ENCODE measurements at places on chromosomes 2 and 18. TPM values are rescaled to one million over a fixed set of nuclear protein-coding genes. Genes with fewer than 3 reads are reported as not detected.
A peak's percentile ranks its signal among the peaks of the same experiment; 100 is the strongest.

Gene EEF1B2
- total RNA-seq: 365 TPM

Gene APLF
- 5.1 TPM for total RNA-seq

Gene ADD2
- under 0.01 TPM for total RNA-seq

Gene TMEM178A
- total RNA-seq: 0.32 TPM

DNA sequence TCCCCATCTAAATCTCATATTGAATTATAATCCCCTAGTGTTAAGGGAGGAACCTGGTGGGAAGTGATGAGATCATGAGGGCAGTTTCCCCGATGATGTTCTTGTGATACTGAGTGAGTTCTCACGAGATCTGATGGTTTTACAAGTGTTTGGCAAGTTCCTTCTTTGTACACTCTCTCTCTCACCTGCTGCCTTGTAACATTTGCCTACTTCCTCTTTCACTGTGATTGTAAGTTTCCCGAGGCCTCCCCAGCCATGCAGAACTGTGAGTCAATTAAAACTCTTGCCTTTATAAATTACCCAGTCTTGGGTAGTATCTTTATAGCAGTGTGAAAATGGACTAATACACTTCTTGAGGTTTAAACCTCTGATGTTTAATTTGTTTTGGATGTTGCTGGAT, 177.5 kb downstream of the CD8B2 start:
- H3K36me3 ChIP-seq: no peaks in the 10 kb centered on the region
- no peak overlapping the region for H3K4me3 ChIP-seq
- DNase-seq: no peak
- no peak overlapping the region for H3K27ac ChIP-seq

DNA sequence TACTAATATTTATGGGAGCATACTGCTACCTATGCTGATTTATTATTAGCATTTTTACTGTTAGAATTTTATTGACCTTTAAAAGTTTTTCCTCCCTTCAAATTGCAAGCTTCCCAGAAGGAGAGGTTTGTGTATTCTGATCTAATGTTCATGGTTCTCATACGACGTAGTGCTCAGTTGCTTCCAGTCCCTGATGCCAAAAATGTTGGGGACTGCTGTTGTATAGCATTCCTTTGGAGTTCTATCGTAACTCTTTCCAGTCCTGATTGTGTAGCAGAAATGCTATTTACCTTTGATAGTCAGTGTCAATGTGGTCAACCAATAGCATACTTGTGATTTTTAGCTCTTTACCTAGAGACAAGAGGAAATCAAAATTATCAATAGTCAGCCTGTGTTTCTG, 69.5 kb upstream of the ZSWIM2 start:
- H3K27ac ChIP-seq: no peak overlapping the region
- no peaks in the 10 kb centered on the region for H3K27me3 ChIP-seq
- H3K4me3 ChIP-seq: no peak overlapping the region
- H3K36me3 ChIP-seq: no peaks in the 10 kb centered on the region

DNA sequence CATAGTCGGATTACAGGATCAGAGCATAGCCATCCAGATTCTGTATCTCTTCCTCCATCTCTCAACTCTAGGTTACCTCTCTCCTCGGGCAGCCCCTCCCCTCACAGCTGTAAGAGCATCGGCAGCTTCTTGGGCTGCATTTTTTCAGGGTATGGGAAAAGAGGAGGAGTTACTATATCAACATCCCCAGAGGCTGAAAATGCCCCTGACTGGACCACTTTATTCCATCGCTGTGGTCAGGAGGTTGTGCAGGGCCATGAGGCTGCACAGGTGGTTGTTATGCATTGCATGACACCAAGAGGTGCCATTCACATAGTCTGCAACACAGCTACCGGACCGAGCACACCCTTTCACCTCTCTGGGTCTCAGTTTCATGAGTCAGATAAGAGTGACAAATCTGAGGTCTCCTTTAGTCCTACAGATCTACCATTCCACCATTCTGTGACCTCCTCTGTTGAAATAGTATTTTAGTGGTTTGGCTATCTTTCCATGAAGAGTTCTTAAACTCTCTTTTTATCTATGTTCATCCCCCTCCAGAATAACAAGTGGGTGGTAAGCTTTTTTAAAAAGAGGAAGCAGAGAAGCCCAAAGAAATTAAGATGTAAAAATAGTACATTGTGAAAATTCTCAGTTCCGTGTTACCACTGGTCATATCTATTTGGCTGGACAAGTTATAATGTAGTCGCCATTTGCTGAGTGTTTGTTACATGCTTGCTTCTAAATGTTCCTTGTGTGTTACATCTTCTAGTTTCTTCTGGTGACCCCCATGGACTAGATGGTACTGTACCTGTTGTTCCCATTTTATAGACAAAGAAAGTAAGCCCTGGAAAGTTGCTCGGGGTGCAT, 56.6 kb upstream of the SLC1A4 start:
- no peak for DNase-seq
- H3K27ac ChIP-seq: no peak overlapping the region

DNA sequence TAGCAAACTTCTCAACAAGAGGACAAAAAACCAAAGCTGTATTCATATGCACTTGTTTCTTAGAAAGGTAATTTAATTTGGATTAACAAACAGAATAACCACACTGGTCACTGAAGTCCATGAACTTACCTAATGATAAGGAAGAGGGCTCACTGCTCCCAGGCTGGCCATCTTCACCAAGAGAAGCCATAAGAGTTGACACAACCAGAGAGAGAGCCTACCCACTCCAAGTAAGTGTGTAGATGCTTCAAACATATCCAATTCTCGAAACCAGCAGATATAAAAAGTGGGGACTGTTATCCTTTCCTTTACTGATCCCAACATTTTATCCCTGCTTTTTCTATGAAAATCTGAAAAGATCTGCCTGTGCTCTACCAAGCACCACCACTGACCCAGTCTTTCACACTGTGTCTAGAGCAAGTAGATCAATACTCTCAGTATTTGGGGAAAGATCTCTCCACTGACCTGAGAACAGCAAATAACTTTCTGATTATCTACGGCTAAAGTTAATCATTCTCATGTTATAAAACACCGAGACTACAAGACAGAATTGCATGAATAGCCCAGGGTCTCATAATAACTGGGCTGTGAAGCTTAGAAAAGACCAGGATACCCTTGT, 111.5 kb upstream of the RNU4ATAC start:
- H3K27ac ChIP-seq: no peak overlapping the region
- no peaks in the 10 kb centered on the region for H3K4me1 ChIP-seq
- H3K4me3 ChIP-seq: no peak overlapping the region
- no peaks in the 10 kb centered on the region for H3K27me3 ChIP-seq

- 0 out of 2 replicates have a peak, but pooled peaks cover under 1% of the 10 kb centered on the region for H3K4me1 ChIP-seq
- no peak overlapping the region for H3K4me3 ChIP-seq
- no peak overlapping the region for H3K27ac ChIP-seq
- no peak for DNase-seq
- H3K36me3 ChIP-seq: no peaks in the 10 kb centered on the region
- H3K27me3 ChIP-seq: no peaks in the 10 kb centered on the region
Observed at GRCh38 chr2:191188550-191189093, 37.8 kb upstream of the STAT4 start.

DNA sequence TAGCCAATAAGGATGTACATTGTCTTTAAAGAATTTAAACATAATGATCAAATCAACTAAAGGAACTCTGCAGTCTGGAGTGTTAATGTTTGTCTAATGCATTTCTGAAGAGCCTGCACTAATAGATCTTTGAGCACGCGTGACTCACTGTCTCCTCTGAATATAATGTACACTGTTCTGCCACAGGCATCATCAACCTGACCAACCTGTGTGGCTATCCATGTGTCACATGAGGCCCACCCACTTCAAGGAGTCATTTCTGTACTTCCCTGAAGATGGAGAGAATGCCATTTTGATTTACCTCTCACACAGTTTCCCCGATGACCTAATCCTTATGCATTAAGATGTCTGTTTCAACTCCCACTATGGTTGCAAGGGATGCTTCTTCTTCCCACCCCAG, 434.0 kb upstream of the SPHKAP start:
- DNase-seq: no peak
- no peak overlapping the region for H3K27ac ChIP-seq
- H3K36me3 ChIP-seq: no peaks in the 10 kb centered on the region
- no peaks in the 10 kb centered on the region for H3K27me3 ChIP-seq
- H3K4me1 ChIP-seq: peaks cover 15% of the 10 kb centered on the region
- no peak overlapping the region for H3K4me3 ChIP-seq

DNA sequence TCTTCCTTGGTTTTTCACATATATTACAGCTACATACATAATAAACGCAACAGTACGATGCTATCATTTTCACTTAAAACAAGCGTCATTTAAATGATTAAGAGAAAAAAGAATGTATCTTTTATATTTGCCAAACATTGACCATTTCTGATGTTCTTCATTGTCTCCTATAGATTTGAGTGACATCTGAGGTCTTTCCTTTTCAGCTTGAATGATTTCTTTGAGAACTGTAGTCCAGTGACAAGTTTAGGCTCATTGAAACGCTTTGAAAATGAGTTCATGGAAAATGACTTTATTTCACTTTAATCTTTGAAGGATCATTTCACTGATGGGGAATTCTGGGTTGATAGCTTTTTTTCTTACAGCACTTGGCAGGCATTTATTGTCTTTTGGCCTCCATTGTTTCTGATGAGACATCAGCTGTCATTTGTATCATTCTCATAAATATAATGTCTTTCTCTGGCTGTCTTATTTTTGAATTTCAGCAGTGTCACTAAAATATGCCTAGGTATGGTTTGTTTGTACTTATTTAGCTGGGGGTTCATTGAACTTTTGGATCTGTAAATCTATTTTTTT, 10.9 kb downstream of the TGIF1 start:
- no peaks in the 10 kb centered on the region for H3K27me3 ChIP-seq
- H3K36me3 ChIP-seq: peaks cover 52% of the 10 kb centered on the region
- no peak overlapping the region for H3K27ac ChIP-seq

DNA sequence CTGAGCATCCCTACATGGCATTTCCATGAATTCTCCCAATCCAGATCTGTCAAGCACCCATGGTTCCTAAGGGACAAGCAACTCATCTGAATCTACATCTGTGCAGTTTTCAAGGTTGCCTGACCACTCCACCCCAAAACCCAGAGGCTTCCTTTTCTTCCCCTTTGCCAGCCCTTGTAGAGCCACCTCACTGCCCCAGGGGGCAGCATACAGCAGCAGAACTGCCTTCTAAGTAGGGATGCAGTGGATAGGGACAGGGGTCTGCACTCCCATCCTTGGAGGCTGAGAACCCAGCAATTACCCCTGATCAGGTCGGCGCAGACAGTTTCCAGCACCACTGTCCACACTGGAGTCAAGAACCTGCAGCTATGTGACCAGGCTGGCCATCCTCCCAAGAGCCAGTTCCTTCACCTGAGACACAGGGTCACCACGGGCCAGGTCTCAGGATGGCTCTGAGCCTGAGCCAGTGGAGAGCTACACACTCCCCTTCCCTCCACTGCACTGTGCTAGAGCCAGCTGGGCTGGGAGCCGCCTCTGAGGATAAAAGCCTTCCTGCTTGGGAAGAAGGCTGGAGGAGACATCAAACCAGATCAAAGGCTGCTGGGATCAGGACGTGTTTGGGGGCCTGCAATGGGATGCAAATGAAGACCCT, 283.1 kb downstream of the CELF4 start:
- no peak overlapping the region for H3K4me3 ChIP-seq
- peaks cover 28% of the 10 kb centered on the region for H3K27me3 ChIP-seq
- no peaks in the 10 kb centered on the region for H3K4me1 ChIP-seq
- no peak overlapping the region for H3K27ac ChIP-seq
- peak; percentile 32 for DNase-seq

DNA sequence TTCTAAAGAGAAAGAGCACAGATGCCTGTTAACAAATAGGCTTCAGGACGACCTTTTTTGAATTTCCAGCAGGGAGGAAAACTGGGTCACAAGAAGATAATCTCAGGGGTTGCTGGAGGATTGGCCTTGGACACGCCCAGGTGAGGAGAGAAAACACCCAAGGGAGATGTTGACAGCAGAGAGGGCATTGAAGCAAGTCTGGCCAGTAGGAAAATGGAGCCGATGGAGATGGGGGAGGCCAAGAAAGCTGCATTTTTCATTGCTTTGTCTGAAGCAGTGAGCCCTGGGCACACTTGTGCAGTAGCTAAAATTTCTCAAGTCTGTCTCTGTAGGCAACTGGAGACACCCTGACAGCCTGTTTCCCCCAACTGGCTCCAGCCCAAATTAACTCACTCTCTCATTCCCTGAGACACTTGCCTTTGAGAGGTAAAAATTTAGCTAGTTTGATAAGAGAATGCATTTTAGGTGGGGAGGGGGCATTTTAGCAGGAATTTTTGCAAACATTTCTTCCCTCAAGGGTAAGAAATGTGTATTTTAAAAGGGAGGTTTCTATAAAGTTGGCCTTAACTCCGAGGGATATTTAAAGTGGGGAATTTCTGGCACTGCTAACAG, 165.5 kb downstream of the TGIF1 start:
- no peaks in the 10 kb centered on the region for H3K36me3 ChIP-seq
- H3K27me3 ChIP-seq: no peaks in the 10 kb centered on the region
- no peak for DNase-seq
- H3K4me3 ChIP-seq: no peak overlapping the region

GRCh38 chr2:239576784-239577685, 176.2 kb upstream of the HDAC4 start:
- no peak overlapping the region for H3K27ac ChIP-seq
- H3K4me1 ChIP-seq: no peaks in the 10 kb centered on the region
- peak; percentile 14 for DNase-seq
- H3K36me3 ChIP-seq: no peaks in the 10 kb centered on the region
- H3K27me3 ChIP-seq: peaks cover 11% of the 10 kb centered on the region
- H3K4me3 ChIP-seq: no peak overlapping the region

DNA sequence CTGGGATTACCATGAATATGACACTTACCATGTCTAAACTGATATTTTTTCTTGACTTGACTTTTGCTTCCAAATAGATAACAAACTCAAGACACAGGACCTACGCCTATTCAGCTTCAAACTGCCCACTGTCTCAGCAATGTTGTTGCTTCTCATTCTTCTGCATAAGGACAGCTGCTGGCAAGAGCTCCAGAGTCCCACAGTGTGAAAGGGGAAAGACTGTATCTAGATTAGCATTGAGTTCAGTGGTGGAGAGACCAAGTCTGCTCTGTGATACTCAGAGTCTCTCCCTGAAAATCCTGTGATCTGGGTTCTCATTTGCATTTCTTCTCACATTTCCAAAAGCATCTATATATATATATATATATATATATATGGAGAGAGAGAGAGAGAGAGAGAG, 247.9 kb upstream of the NT5C1B start:
- H3K27me3 ChIP-seq: no peaks in the 10 kb centered on the region
- H3K4me1 ChIP-seq: peaks cover 25% of the 10 kb centered on the region
- H3K4me3 ChIP-seq: no peak overlapping the region
- DNase-seq: no peak
- no peak overlapping the region for H3K27ac ChIP-seq

DNA sequence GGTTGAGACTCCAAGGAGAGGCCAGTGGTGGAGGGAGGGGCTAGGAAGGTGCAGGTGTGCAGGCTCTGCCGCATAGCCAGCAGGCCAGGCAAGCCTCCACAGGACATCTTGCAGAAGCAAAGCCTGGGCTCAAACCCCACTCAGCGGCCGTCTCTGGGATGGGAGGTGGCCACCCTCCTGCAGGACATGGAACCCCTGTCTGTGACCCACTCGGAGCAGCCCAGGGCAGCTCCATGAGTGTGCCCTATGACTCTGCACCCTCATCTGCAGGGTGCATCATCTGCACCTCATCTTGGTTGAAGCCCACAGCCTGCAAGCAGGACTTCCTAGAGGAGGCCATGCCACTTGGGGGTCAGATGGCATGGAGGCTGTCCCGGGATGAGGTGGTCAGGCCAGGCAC, 46.3 kb downstream of the GPC1 start:
- H3K4me3 ChIP-seq: no peak overlapping the region
- no peaks in the 10 kb centered on the region for H3K27me3 ChIP-seq
- H3K27ac ChIP-seq: no peak overlapping the region
- H3K36me3 ChIP-seq: no peaks in the 10 kb centered on the region
- no peak for DNase-seq
